ENCODE measurements at places on chromosomes 11 and 22. TPM values are rescaled to one million over a fixed set of nuclear protein-coding genes. Genes with fewer than 3 reads are reported as not detected.

DNA sequence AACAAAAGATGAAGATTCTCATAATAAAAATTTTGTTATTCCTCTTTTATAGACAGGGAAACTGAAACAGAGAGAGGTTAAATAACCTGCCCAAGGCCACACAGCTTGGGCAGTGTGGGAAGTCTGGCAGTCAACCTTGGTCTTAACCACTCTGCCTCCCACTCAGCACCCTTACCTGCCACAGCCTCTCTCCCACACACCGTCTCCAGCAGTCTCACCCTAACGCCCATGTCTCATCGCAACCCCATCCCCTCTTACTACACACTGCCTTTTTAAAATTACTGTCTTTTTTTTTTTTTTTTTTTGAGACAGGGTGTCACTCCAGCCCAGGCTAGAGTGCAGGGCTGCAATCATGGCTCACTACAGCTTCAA lies 25.0 kb downstream of the ARRB1 start:
- DNase-seq, result no peak
- no peak overlapping the region for H3K4me3 ChIP-seq
- H3K27ac ChIP-seq, result no peak overlapping the region
- peaks cover 64% of the 10 kb centered on the region for H3K4me1 ChIP-seq
- 0 out of 2 replicates have a peak, but pooled peaks cover 2% of the 10 kb centered on the region for H3K36me3 ChIP-seq
- H3K27me3 ChIP-seq, result no peaks in the 10 kb centered on the region

DNA sequence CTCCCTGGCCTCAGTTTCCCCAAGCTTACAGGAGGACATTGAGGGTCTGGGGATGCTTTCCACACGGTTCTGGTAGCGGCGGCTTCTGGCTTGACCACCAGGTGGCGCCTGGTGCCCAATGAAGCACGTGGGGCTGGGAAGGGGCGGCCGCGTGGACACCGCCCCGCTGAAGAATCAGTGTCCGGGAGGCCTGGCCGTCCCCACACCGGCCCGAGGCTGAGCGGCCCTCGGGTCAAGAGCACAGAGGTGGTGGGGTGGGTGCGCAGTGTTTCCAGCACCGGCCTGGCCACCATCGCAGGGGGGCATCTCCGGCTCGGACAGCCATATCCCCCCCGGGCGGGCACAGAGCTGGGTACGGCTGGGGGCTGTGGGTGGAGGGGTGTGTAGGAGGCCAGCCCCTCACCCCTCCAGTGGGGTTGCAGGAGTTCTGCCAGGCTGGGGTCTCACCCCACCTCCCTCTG lies 27.8 kb upstream of the PPARA start:
- peaks cover 50% of the 10 kb centered on the region for H3K4me1 ChIP-seq
- no peaks in the 10 kb centered on the region for H3K36me3 ChIP-seq

- no peak overlapping the region for H3K27ac ChIP-seq
- H3K36me3 ChIP-seq, result no peaks in the 10 kb centered on the region
- no peak overlapping the region for H3K4me3 ChIP-seq
- no peaks in the 10 kb centered on the region for H3K4me1 ChIP-seq
- no peak for DNase-seq
Observed at GRCh38 chr11:99432677-99433076, 411.9 kb downstream of the CNTN5 start.

- no peak overlapping the region for H3K27ac ChIP-seq
- no peaks in the 10 kb centered on the region for H3K27me3 ChIP-seq
- H3K36me3 ChIP-seq, result no peaks in the 10 kb centered on the region
- peaks cover 5% of the 10 kb centered on the region for H3K4me1 ChIP-seq
Observed at GRCh38 chr11:33168709-33169200, 7.5 kb upstream of the CSTF3 start.

GRCh38 chr11:14081581-14082231 lies 119.2 kb downstream of the SPON1 start:
- no peaks in the 10 kb centered on the region for H3K27me3 ChIP-seq
- no peak overlapping the region for H3K27ac ChIP-seq
- no peak for DNase-seq
- H3K4me3 ChIP-seq, result no peak overlapping the region
- no peaks in the 10 kb centered on the region for H3K4me1 ChIP-seq

DNA sequence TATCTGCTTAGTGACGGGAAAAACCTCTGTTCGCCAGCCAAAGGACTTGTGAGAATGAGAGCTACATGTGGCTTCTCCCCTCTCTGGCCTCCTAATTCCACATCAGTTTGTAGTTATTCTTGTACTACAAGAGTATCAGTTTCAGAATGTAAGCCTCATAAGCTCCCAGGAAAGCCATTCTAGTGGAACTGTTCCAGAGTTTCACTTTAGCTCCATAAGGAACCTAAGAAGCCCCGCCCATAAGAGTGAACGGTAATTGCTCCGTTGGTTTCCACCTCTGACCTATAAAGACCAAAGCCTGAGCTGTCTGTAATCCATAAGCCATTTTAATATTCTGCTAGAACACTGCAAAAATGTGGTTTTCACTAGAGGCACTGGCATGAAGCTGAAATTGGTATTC lies 53.0 kb downstream of the SIK3 start:
- H3K4me3 ChIP-seq, result no peak overlapping the region
- H3K36me3 ChIP-seq, result no peaks in the 10 kb centered on the region

SAA2 gene
- not detected for total RNA-seq

YAP1 gene
- 91.0 TPM for total RNA-seq

SCGB2A2 gene
- not detected for total RNA-seq

Data from HepG2 (cell line).